ENCODE measurements at places on chromosomes 12 and 14.
A peak's percentile ranks its signal among the peaks of the same experiment; 100 is the strongest.

- no peak for DNase-seq
Observed at GRCh38 chr14:99667821-99668220, 16.3 kb upstream of the CYP46A1 start.

DNA sequence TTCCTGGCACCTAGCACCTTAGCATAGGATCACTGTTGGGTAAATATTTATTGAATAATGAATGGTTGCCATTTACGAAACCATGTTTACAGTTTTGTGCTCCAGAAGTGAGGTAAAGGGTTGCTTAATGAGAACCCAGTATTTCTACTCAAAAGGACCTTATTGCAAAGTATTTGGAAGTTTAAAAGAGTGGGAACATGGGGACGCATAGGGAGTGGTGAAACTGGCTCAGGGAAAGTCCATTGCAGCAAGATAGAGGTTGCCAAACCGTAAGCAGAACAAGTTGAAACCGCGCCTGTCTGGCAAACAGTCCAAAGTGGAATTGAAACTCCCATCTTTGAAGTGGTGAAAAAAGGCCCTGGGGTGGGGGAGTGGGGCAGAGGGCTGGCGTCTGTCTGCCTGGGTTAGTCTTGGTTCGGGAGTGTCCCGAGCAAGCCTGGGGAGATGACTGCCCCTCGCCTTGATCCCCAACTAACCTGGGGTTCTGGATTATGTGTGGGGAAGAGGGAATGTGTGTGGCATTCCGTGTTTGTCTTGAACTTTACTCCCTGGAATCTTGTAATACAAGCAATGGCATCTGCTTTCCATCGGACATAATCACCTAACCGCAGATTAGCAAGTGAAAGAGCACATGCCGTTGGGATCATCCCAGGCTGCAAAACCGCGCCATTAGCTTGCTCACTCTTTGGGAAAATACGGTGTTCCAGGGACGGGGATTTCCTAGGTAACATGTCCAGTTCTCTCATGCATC, 7.2 kb downstream of the ALDH2 start:
- no peak for DNase-seq

DNA sequence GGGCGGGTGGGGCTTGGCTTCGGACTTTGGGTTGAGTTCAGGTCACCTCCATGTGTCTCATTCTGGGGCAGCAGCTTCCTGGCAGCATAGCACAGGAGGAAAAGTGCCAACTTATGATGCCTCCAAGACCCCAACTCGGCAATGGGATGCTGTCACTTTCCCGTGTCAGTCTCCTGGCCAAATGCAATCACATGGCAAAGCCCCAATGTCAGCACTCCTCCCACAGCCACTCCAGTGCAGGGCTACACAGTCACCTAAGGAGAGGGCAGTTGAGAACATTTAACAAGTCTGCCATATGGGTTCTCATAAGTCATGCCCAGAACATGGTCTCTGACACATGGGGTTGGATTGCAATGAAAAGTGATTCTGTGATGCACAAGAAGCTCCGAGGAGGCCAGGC, 26.7 kb downstream of the ELK3 start:
- no peak for DNase-seq

GRCh38 chr12:117093918-117094630, 5.1 kb downstream of the TESC start:
- DNase-seq = no peak

- DNase-seq = no peak
Observed at GRCh38 chr14:26527095-26527494, 70.7 kb downstream of the NOVA1 start.

- DNase-seq = no peak
Observed at GRCh38 chr14:59360923-59361794, 104.0 kb downstream of the GPR135 start.

- no peak for DNase-seq
Observed at GRCh38 chr12:28799348-28799747, 349.7 kb upstream of the FAR2 start.

- peak; percentile 68 for DNase-seq
Observed at GRCh38 chr12:49538510-49539403, at the start of gene KCNH3. Gene KCNH3 (plus strand): TSS chr12:49539030. CDS start chr12:49539417, 387 bp downstream.

DNA sequence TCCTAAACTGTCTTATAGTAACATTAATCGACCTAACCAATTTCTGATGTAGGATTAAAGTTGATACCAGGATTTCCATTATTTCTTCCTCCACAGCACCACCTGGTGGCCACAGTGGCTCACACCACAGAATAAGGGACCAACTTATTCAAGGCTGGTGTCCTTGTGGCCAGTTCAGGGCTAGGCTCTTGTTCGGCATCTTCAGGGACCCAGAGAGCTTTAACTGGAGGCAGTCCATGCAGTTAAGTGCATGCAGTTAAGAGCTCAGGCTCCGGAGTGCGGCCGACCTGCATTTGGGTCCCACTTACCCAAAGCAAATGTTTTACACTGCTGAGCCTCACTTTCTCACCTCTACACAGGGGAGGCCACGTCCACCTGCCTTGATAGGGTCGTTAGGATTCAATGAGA, 42.0 kb upstream of the GPR68 start:
- peak; percentile 59 for DNase-seq

- no peak for DNase-seq
Observed at GRCh38 chr12:111277570-111277969, 91.3 kb downstream of the PHETA1 start.

DNA sequence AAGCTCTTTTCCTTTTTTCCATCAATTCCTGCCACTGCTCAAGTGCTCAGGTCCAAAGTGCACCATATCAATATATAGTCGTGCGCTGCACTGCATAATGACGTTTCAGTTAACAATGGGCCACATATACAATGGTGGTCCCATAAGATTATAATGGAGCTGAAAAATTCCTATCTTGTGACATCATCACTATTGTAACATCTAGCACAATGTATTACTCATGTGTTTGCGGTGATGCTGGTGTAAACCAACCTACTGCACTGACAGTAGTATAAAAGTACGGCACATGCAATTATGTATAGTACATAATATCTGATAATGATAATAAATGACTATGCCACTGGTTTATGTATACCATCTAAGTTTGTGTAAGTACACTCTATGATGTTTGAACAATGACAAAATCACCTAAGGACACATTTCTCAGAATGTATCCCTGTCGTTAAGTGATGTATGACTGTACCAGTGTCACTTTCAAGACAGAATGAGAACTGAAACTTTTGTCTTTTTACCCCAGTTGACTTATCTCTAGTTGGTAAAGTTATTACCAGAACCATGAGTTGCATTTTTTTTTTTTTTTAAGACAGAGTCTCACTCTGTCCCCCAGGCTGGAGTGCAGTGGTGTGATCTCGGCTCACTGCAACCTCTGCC, 53.7 kb upstream of the INSM2 start:
- no peak for DNase-seq

DNA sequence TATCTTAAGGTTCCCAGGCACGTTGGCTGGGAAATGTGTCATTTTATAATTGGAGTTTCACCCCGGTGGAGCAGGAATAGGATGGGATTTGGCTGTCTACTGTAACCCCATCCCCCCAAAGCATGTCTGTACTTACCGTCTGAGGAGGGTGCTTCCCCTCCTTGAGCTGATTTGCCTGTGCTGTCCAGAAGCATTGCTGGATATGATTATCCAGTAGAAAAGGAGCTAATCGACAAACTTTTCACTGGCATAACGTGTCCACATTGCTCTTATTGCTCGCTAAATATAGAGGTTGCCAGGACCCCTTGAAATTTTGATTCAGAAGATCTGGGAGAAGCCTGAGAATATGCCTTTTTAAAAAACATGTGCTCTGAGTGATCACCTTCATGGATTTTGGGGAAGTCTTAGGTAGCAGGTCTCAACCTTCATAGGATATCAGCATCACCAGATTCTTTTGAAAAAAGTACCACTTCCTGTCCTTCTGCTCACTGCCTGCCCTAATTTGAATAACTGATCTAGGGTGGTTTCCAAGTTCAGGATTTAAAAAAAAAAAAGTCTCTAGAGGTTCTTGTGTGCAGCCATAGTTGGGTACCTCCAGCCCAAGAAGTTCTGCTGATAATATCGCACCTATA, 80.4 kb upstream of the KCNA1 start:
- DNase-seq = no peak

- DNase-seq = no peak
Observed at GRCh38 chr12:116508145-116509121, 50.7 kb upstream of the MAP1LC3B2 start.

GRCh38 chr12:52130711-52131110, 51.2 kb downstream of the SMIM41 start:
- no peak for DNase-seq

DNA sequence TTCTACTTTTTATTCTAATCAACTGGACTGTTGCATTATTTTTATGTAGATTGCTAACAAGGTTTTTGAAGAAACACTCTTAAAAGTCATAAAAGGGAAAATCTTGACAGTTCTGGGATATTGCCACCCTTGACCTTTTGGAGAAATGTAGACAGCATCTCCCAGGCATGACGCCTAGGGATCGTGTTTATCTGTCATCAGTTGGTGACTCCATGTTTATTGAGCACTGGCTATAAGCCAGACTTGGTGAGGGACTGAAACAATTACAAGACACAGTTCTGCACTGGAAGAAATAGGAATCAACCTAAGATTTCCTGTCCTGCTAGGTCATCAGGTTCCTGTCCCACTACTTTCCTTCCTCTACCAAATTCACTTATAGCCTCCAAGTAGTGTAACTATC, 34.5 kb downstream of the HMGA2 start:
- DNase-seq = no peak

DNA sequence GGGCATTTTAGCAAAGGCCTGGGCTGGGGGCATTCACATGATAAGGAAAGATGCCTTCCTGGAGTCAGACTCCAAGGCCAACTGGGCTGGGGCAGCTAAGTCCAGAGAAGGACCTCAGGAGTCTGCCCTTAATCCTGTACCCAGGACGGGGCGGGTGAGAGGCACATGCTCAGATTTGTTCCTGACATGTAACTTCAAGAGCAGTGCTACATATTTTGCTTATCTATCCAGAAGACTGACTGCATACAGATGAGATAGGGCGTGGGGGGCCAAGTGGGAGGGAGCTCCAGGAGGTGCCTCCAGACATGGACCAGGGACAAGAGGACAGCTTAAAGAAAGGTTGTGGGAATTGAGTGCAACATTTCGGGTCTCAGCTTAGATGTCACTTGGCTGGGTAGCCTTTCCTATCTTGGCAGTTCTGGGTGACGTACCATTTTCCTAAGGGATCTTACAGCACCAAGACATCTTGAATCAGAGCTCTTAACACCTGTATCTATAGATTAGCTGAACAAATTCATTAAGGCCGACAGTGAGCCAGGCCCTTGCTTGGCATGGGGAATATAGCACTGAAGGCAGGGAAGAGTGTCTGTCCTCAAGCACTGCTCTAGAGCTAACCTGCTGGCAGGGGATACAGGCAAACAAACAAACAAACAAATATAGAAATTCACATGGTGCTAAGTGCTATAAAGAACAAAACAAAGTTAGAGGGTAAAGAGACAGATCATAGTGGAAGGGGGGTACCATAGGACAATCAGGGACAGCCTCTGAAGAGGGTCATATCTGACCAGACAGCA, 61.2 kb downstream of the PTPN21 start:
- DNase-seq = no peak

DNA sequence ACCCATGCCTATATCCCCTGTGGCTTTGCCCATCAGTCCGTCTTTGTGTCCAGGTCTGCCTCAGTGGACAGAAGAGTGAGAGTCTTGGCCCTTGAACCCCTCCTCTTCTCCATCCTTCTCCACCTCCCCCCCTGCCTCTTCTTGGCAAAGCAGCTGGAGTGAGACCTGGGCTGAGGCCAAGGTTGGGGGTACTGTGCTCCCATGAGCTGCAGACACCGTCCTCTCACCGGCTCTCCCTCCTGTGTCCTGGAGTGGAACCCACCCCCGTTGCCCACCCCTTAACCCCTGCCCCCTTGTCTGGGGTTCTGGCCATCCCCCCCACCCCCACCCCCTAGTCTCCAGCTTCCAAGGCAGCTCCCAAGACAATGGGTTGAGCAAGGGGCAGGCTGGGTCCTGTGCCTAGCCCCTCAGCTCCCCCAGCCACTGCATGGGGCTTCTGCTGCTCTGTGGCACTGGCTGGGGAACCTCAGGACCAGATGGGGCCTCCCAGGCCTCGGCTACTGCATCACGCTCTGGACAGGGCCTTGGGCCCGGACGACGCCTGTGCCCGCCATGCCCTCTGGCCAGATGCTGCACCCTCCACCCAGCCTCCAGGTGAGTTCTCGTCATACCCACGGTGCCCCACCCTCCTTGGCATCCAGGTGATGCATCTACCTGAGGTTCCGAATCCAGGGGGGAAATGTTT, 35.7 kb downstream of the RTL1 start:
- no peak for DNase-seq

DNA sequence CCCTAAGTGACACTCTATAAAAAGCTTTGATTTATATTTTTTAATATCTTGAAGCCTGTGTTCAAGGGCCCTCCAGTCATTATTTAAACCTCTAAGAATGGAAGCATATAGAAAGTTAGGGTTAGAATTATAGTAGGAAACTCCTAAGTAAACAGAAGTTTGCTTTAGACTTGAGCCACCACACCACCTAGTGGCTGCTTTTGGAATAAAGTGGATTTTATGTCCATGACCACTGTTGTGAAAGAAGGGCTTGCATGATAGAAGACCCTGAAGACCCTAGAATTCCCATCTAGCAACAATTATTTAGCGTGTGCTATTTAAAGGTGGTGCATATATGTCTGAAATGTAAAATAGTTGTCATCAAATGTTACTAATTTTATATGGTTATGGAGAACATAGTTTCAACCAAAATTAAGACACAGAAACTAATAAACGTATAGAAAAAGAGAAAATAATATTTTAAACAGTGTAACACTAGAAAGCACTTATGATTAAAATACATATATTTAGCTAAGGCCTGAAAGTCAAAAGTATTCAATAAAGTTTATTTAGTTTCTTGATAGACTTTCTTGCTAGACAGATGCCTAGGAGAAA, 21.3 kb downstream of the LRRIQ1 start:
- DNase-seq = no peak

DNA sequence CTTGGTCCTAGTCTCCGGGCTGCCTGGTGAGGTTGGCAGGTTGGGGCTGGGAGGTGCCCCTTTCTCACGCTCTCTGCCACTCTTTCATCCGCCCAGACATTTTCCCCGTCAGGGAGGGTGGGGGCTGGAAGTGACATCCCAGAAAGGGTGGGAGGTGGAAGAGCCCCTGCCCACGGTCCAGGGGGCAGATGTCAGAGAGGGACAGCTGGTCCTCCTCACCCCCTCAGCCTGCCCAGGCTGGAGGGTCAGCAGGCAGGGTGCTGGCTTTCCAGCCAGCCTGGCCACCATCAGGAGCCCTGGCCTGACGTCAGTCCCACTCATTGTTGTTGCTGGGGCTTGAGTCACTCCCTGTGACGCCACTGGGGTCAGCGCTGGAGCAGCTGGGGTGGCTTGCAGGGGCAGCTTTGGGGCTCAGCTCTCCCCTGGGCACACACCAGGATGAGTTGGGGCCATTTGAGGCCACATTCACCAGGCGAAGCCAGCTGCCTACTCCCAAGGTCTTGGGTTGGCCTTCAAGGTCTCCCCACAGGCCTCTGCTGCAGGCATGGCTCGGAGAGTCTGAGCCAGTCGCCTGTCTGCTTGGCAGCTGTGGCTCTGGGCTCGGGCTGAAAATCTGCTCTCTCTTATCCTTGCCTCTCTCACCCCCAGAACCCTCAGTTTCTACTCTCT, 5.7 kb upstream of the ATG101 start:
- DNase-seq = no peak

DNA sequence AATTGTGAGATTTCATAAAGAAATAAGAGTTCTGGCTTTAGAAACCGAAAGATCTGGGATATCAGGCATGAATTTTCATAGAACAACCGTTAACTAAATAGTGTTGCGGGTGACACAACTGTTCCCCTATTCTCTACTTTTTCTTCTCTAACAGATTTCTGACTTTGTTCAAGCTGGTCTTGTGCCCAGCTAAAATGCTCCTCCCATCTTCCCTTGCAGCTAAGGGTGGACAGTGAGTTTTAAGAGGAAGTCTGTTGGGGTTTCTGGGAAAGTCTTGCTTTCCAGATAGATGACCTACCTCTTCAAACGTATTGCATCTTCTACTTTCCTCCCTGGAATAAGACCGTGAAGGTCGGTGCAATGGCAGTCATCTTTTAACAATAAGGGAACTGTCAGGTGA, 18.7 kb downstream of the CCDC63 start:
- no peak for DNase-seq

All from stimulated activated CD4-positive, alpha-beta T cell treated with anti-CD3 and anti-CD28 coated beads, Interleukin-12 subunit alpha, Interleukin-12 subunit beta, amount 100 ng/mL, for 48 hours (primary cell).